ENCODE measurements at places on chromosomes 7 and 10.

- no peak for DNase-seq
These were observed 842.5 kb downstream of the GRID1 start for GRCh38 chr10:85524001-85524666.

DNA sequence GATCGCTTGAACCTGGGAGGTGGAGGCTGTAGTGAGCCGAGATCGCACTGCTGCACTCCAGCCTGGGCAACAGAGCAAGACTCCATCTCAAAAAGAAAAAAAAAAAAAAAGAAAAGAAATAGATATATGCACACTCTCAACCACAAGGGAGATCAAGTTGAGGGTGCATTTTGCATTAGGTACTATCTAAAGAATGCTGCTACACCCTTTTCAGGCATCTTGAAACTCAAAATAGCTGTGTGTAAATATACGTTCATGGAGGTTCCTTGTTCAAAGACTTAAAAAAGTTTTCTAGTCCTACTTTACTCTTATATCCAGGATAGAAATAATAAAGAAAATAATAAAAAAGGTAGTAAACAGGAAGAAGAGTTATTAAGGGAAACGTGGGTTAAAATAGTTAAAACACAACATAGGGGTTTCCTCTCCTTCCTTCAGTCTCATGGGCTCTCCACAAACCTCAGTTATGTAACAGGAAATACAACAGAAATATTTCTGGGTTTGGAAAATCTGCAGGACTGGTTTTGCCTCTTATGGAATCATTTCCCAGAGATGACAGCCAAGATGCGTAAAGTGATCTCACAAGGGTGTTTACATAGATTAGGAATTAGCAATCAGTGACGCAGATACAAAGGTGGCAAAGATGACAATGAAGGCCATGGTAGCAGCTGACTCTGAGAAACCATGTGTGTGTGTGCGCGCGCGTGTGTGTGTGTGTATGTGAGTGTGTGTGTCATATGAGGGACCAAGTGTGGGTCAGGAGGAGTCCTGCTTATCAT, 15.1 kb downstream of the STEAP4 start:
- DNase-seq: no peak

DNA sequence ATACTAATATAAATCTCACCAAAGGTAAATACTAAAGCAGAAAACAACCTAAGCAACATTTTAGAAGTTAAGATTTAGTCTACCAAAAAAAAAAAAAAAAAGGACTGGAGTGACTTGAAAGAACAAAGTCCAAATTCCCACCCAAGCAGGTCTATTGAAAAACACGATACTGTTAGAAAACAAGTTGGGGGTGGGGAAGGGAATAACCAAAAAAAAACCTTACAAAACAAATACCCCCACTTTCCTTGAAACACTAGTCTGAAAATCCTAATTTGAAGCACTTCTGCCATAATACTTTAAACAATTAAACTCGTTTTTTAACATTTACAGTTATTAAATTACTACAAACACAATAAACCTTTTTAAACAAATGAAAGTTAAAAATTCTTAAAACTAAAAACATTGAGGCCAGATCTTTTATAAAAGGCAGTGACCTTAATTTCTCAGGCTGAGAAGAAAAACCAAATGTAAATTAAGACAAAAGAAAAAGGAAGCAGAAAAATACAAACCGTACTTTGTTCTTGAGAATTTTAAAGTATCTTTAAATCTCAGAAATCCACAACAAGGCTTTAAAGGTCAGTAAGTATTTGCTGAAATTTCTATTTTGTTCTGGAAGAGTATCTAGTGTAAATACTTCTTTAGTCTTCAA, 135.1 kb downstream of the NRBF2 start:
- no peak for DNase-seq

DNA sequence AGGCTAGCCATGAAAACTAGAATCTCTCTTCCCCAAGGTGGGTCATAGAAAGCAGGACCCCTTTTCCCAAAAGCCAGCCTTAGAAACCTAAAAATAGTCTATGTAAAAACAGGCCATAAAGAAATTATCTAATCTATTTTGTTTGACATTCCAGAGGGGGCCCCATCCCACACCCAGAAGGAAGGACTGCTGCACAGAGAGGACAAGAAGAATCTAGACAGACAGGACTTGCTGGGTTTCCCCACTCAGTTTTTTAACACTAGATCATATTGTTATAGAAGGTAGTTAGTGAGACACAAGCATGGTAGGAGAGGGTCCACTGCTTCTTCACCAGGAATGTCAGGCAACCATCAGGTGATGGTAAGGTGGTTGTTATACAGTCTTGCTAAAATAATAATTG, 357.0 kb downstream of the LRRTM3 start:
- DNase-seq: no peak

- peak; percentile 81 for DNase-seq
These were observed 12.3 kb downstream of the KLF14 start for GRCh38 chr7:130721486-130722277.

GRCh38 chr10:73644015-73644743, 2.9 kb upstream of the MYOZ1 start:
- DNase-seq: peak; percentile 60

- no peak for DNase-seq
These were observed 200.4 kb upstream of the NFE2L3 start for GRCh38 chr7:25951414-25952260.

DNA sequence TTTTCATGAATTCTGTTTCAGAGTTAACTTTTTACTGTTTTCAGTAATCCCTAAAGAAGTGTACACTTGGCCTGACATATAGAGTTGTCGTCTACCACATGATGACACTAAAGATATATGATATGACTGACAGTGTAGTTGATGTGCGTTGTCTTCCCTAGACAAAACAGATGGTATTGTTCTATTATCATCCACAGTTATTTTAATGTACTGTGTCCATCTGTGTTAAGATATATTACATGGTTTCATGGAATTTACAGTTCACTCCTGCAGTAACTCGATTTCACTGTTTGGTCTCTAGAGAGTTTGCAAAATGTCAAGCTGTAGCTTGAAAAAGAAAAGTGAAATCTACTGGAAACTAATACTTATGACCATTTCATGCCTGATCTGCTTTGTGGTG, 18.1 kb downstream of the FOXP2 start:
- no peak for DNase-seq

- DNase-seq: no peak
These were observed 285.5 kb downstream of the CCDC3 start for GRCh38 chr10:12716042-12716441.

DNA sequence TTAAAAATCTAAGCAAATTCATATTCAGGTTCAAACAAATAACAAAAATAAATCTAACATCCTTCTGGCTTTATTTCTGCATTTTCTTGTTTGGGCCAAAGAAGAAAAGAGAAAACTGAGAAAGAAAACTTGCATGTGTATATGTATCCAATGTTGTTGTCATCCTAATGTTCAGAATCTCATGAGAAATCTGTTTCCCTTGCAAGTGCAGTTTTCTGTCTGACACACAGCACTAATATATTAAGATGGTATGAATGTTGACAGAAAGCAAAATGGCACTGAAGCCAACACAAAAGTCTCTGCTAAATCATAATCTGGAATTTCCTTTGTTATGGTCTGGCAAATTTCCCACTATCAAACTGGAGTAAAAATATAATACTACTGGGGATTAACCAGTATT, 235.9 kb downstream of the HGF start:
- DNase-seq: no peak

GRCh38 chr10:78602201-78602932, 466.4 kb upstream of the ZMIZ1 start:
- DNase-seq: no peak

DNA sequence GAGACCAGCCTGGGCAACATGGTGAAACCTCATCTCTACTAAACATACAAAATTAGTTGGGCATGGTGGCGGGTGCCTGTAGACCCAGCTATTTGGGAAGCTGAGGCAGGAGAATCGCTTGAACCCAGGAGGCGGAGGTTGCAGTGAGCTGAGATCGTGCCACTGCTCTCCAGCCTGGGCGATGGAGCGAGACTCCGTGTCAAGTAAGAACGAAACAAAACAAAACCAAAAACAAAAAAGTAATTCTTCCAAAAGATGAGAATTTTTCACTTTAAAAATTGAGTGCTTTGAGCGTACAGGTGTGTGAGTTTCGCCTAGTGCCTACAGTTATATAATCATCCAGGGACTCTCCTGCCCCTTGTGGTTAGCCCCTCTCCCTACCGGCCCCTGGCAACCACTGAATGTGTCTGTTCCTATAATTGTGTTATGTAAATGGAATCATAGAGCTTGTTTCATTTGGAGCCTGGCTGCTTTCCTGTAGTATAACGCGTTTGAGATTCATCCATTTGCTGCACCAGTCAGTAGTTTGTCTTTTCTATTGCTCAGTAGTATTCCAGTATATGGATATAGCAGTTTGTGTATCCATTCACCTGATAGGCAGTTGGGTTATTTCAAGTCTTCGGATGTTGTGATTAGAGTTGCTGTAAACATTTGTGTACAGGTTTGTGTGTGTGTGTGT, 80.0 kb downstream of the RBM33 start:
- peak; percentile 28 for DNase-seq

DNA sequence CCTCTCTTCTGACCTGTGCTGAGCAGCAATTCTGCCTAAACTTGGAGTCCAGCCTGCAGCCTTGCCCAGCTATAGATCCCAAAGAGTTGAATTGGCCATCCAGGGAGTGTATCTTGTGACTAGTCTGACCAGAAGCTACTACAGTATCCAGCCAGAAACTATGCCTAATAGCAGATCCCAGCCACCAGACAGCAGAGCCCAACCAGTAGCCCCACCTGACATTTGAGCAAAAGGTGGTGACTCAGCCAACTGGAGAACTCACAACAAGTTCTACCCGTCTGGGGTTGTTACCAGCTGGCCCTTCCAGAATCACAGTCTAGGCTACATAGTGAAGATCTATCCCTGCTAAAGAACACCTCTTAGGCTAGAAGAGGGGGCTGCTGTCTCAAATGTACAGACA, 315.0 kb downstream of the CRPPA start:
- DNase-seq: no peak

GRCh38 chr7:73864981-73865711, 4.2 kb downstream of the TMEM270 start:
- no peak for DNase-seq

DNA sequence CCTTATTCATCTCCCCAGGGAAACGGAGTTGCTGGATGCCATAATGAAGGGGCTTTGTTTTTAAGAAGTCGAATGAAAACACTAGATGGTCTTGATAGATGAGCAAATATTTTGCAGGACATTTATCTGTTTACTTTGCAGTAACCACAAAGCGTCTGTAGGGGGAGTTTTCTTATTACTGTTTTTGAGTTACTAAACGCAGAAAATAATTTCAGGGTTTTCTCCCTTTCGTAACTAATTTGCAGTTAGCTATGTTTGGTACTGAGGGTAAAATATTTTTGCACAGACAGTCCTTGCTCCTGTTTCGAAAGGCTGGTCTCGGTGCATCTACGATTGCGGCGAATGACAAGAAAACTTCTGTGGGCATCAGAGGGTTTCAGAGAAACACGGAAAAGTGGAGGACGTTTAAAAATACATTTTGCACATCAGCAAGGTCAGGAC, 505.6 kb upstream of the MKI67 start:
- DNase-seq: no peak

GRCh38 chr10:84683980-84684740, 355.8 kb downstream of the CCSER2 start:
- DNase-seq: no peak

- no peak for DNase-seq
These were observed 31.1 kb downstream of the KAZALD1 start for GRCh38 chr10:101092881-101093354.

DNA sequence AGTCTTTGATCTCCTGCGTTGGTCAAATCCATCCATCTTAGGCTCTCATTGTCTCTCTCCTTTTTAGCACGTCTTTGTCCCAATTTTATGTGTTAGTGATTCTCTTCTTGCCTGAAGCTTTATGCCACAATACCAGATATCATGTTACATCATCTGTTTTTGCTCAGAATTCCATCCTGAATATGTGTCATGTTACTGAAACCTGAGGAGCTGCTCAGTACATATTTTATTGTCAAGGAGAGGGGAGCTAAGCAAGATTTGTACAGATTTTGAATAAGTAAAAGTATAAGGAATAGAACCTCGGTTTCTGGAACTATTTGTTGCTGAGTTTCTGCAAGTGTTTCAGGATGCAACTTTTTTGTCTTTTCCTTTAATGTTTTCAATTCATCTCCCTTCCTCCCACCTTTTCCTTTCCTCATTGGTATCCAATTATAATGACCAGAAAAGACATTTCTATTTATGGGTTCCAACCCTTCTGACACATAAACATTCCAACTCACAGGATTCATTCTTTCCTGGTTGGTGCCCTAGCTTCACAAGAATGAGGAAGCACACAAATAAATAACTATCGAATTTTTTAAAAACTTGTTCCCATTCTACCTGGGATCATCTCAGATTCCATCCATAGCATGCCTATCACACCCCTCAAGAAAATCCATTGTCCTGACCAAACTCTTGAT, 291.8 kb downstream of the CRPPA start:
- DNase-seq: no peak

DNA sequence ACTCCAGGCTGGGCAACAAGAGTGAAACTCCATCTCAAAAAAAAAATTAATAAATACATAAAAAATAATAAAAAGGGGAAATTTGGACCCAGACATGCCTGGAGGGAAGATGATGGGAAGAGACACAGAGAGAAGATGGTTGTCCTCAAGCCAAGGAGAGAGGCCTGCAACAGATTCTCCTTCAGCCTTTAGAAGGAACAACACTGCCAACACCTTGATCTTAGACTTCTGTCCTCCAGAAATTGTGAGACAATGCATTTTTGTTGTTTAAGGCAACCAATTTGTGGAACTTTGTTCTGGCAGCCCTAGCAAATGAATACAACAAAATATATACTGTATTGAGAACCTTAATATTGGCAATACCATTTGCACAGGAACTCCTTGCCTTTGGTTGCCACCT, 180.3 kb upstream of the TNS3 start:
- DNase-seq: no peak

DNA sequence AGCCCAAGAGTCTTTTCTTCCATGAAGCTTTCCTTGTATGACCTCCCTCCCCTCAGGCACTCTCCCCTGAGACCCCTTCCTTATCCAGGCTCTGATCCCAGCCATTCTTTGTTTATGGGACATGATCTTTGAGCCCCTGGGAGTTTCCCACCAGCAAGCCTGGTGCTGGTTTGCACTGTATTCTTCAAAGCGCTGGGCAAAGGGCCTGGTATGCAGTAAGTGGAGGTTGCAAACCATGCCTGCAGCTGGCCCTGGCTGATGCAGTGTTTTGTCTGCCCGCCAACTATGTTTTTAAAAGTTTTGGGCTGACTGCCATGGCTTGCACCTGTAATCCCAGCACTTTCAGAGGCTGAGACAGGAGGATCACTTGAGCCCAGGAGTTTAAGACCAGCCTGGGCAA, 6.8 kb upstream of the NODAL start:
- DNase-seq: no peak

- DNase-seq: no peak
These were observed 86.7 kb upstream of the AGK start for GRCh38 chr7:141464551-141464950.

GRCh38 chr10:61589547-61590243, 73.0 kb upstream of the CABCOCO1 start:
- DNase-seq: no peak

GRCh38 chr7:27434756-27435400, 192.3 kb downstream of the EVX1 start:
- no peak for DNase-seq

DNA sequence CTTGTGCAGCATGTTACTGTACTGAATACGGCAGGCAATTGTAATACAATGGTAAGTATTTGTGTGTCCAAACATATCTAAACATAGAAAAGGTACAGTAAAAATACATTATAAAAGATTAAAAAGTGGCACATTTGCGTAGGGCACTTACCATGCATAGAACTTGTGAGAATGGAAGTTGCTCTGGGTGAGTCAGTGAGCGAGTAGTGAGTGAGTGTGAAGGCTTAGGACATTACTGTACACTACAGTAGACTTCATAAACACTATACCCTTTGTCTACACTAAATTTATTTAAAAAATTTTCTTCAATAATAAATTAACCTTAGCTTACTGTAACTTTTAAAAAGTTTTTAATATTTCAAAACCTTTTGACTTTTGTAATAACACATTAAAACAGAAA, 37.5 kb downstream of the BPGM start:
- no peak for DNase-seq

All from WERI-Rb-1 (cell line).